ENCODE measurements at places on chromosomes 6 and 20.

DNA sequence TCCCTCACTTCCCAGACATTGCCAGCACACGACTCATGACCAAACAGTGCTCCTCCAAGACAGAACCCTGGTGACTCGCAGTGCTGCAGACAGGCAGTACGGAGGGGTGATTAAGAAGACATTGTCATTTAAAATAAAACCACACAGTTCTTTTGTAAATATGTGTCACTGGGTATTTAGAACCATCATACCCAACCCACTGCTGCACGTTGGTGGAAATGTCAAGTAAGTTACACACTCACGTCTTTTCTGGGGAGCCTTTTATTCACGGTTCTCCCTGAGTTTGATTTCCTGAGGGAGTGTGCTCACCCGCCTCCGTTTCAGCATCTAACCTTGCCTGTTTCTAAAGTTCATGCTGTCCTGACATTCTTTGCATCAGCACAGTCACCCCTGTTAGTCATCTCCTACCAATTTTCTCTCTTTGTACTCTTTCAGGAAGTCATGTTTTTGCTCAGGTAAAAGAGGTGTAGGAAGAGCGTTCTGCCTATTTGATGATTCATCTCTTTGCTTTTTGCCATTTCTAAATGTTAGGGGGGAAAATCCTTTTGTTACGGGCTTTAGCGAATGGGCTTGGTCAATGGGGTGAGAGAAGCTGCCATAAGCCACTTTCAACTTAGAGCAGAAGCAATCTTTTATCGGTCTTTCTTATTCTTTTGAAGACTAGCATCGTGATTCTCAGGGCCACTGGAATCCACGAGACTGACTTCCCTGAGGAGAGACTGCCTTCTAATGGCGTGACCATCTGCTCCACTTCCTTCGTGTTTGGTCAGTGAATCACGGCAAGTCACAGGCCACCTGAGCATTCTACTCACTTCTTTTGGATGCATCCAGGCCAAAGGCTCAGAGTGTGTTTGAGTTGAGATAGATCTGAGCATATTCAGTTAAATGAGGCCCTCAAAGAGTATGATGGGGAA lies 512.8 kb upstream of the JARID2 start:
- DNase-seq, result no peak

DNA sequence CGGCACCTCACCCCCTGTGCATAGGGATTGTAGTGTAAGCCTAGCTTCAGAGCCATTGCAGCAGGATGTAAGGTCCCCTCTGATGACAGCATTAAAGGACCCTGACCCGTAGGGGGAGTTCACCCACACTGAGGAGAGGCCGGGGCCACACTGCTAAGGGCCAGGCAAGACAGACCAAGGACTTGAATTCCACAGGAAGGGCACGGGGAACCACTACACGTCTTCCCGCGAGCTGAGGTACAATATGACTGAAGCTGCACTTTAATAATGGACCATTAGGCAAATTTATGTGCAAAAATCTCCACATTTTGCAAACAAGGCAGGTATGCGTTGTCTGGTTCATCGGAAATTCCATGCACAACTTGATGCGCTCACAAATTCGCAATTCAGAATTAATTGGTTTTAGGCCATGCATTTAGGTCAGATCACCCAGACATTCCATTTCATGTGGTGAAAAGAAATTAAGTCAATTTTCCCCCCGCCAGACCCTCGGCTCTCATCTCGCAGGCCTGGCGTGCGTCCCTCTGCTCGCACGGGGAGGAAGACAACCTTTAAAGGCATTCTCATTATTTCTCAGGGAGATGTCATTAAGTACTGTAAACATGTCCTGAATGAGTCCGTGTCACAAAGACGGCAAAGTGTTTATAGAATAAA lies 111.8 kb downstream of the FOXA2 start:
- DNase-seq, result no peak

DNA sequence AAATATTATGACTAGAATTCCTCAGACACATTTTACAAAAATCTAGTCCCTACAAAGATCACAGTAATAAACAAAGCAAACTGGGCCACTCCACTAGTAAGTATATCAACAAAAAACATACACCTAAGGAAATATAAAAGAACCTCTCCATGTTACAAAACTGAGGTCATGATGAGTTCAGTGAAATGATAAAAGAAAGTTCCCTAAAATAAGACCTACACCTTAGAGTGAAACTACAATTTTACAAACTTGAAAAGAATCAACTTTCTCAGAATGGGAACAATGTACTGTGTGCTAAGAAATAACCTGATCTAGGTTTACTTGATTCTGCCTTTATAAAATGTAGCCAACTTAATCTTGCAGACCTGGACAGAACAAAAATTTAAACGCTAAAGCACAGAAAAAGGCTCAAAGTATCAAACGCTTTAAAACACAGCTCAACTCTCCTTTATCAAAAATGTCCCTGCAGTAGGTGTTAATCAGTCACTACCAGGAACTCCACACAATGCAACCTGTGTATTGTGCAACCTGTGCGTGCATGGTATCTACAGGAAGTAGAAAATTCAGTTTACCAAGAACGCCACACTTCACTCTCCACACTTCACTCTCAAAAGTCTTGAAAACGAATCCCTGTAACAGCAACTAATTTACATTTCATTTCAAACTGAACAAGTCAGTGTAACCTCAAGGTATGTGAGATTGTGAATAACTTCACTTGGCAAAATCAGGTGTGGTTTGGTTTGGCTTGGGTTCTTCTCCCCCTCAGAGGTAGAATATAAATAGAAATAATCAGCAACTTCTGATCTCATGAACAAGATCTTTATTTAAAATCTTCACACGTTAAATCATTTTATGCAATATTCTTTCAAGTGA lies 1.8 kb downstream of the RALGAPA2 start:
- DNase-seq, result no peak

DNA sequence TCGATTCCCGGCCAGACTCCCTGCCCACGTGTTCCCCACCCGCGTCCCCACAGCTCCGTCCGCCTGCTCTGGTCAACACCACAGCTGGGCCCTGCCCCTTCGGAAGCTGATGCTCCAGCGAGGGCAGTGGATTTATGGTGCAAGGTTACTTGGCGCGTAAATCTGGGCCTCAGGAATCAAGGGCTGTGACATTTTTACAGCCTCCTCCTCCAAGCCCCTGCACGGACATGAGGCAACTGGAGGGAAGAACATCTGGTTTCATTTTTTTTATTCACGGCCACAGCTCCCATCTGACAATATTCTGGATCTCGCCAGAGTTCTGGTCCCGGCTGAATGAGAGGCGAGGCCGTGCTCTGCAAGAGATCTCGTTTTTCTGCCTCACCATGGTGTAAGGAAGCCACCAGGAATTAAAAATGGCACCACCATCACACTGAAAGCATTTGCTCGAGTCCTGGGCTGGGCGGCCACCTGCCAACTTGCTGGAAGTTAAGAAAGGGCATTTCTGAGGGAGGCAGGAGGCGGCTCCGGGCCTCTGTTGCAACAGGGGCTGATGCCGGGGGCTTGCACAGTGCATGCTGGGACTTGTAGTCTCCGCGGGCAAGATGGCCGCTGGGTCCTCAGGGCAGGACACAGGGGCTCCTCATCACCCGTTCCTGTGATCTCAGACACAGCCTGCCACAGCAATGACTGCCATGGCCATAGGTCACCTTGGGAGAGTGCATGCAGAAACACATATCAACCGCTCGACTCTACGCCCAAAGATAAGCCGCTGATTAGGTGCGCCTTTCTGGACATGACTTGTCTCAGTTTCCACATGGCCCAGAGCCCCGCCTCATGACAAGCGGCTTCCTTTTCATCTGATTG lies 148.5 kb downstream of the LY86 start:
- DNase-seq, result no peak

DNA sequence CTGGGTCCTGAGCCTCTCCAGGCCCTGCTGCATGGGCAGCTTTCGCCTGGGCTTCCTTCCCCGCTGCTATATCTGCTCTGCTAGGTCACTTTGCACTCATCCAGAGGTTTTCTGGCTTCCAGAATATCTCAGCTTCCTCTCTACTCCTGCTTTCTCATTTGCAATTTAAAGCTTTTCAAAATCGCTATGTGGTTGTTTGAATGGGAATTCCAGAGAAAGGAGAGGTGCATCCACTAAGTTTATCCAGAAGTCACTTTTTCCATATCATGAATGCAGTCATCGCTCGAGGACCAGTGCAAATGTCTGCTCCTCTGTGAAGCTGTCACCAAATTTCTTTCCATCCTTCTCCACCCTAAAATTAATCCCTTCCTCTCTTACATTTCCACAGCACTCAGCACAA lies 61.2 kb downstream of the SOD2 start:
- no peak for DNase-seq

DNA sequence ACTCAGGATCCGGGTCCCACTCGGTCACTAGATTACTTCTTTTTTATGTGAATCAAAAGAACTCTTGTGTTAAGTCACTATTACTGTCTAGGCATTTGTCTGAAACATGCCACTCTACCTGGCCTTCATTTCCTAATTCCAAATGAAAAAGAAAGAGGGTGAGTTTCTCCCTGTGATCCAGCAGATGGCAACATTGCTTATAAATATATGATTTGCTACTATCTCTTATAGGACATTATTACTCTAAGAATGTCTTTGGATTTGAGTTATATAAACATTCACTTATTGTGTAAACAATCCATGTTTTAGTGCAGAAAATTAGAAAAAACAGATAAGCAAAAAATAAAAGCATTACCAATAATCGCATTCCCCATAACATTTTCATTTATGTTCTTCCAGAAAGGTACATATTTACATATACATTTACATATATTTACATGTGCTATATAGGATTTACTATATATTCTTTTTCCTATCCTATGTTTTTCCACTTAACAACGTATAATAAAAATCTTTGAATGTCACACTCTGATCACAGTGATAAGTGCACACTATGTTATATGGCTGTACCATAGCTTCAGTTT lies 66.9 kb downstream of the FAXC start:
- no peak for DNase-seq

DNA sequence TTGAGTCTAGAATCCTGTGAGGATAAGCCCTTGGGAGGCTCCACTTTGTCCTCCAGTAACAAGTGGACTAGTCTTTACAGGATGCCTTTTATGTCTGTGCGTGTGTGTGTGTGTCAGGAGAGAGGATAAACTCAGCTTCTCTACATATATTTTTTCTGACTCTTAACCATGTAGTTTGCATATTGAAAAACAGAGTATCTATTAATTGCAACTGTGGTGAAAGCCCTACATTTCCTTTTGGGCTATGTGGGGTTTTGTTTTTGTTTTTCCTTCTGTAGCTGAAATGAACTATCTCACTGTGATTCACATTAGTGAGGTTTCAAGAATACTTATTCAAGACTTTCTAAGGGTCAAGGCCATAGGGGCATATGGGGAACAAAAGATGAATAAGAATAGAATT lies 17.7 kb downstream of the TPBG start:
- no peak for DNase-seq

DNA sequence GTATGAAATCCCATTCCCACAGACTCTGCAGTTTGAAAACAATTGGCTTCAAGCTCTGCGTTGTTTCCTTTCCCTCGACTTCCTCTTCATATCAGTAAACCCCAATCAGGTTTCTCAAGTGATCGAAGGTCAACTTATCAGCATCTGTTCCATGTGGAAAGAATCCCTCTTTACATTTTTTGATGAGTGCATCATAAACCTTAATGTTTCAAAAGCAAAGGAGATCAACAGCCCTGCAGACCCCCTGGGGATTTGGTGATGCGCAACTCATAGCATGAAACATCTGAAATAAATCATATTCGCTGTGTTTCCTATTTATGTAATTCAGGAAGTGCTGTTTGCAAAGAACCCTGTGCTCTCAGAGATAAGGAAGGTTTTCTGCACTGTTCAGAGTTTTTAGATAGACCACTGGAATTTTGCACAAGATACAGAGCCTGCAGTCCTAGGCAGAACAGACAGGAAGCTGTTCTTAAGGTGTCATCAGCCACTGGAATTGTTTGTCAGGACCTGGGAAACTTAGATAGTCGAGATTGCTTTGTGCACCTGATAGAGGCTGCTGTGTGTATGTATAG lies 216.0 kb downstream of the HIVEP2 start:
- DNase-seq, result no peak

DNA sequence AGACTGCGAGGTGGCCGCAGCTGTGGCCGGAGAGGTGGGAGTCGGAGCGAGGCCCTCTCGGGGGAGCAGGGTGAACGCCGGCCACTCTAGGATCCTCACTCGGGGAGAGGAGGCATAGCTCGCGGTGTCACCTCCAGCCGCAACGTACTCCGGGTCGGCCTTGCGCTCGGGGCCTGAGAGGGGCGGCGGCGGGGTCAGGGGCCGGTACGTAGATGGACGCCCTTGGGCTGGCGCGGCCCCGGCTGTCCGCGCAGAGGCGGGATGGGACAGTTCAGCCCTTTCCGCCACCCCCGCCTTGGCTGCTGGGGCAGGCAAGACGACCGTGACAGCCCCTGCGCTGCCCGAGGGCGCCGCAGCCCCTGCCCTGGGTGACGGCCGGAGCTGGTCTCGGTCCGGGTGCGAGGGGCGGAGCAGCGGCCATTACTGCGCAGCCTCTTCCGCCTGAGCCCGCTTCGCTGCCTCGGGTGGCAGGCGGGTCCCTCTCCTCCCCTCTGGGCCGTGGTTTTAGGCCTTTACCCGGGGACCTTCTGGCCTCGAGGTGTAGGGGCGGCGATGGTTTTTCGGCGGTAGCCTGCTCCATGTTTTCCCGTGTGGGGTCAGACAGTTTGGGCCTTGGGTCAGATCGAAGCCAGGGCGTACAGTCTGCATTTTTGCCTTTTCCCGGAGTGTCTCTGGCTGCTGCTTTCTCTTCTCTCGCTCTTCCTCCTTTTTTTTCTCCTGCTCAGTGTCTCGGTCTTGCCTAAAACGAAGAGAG lies 405 bp downstream of the RNF146 start:
- DNase-seq, result peak; percentile 33

DNA sequence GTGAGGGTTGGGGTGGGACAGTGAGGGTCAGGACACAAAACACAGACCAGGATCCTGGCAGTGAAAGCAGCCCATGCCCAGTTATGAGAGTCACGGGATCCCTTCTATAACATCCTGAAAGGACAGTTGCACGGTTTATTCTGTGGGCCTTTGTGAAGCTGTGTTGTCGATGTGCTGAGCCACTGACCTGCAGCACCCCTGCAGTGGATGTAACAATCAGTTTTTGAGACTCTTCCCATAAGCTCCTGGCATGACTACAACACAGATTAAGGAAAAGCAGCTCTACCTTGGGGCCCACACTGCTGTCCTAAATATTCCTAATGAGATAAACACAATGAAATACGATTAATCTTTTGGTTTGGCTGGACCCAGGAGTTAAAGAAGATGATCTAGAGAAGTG lies 3.7 kb downstream of the PYGB start:
- no peak for DNase-seq

GRCh38 chr6:77686931-77687330 lies 34.1 kb downstream of the MEI4 start:
- no peak for DNase-seq

All from stimulated activated CD4-positive, alpha-beta T cell treated with anti-CD3 and anti-CD28 coated beads, TNF-alpha, amount 100 ng/mL, for 1 hour (primary cell).